ENCODE measurements at places on chromosomes 3 and 15.

- peaks cover 23% of the 10 kb centered on the region for H3K27me3 ChIP-seq
- no peak overlapping the region for H3K27ac ChIP-seq
- no peaks in the 10 kb centered on the region for H3K4me1 ChIP-seq
Observed at GRCh38 chr15:69929905-69930630, 167.6 kb downstream of the TLE3 start.

GRCh38 chr3:36677331-36678007 lies 86.9 kb downstream of the DCLK3 start:
- DNase-seq, result no peak
- H3K4me3 ChIP-seq, result no peak overlapping the region
- no peaks in the 10 kb centered on the region for H3K27me3 ChIP-seq
- no peaks in the 10 kb centered on the region for H3K36me3 ChIP-seq
- H3K4me1 ChIP-seq, result no peaks in the 10 kb centered on the region
- no peak overlapping the region for H3K27ac ChIP-seq

GRCh38 chr3:64379221-64379620 lies 154.0 kb upstream of the PRICKLE2 start:
- no peak for DNase-seq
- no peaks in the 10 kb centered on the region for H3K4me1 ChIP-seq
- no peak overlapping the region for H3K27ac ChIP-seq
- H3K27me3 ChIP-seq, result no peaks in the 10 kb centered on the region

DNA sequence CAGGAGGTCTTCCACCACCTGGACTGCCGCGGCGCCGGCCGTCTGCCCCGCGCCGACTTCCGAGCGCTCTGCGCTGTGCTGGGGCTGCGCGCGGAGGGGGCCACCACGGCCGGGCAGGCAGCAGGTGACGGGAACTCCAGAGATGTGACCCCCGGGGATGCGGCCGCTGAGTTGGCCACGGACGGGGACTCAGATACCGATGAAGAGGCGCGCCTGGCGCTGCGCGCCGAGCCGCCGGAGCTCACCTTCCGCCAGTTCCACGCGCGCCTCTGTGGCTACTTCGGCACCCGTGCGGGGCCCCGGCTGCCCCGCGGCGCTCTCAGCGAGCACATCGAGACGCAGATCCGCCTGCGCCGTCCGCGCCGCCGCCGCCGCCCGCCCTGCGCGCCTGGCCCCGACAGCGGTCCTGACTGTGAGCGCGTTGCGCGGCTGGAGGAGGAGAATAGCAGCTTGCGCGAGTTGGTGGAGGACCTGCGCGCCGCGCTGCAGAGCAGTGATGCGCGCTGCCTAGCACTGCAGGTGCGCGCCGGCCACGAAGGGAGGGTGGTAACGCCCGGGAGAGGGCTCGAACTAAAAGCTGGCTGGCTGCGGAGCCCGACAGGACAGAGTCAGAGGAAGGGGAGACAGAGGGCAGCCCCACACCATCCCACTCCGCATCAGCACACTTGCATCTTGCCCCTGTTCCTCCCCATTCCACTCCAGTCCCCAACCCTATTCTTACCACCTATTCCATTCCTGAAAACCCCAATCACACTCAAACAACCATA lies 885 bp downstream of the EFCC1 start:
- peaks cover 25% of the 10 kb centered on the region for H3K4me1 ChIP-seq
- peaks cover 2% of the 10 kb centered on the region for H3K36me3 ChIP-seq
- H3K27me3 ChIP-seq, result peaks cover 61% of the 10 kb centered on the region

GRCh38 chr3:196055683-196056270 lies 26.1 kb downstream of the TFRC start:
- H3K36me3 ChIP-seq, result peaks cover 77% of the 10 kb centered on the region
- peaks cover 2% of the 10 kb centered on the region for H3K4me1 ChIP-seq
- H3K27me3 ChIP-seq, result no peaks in the 10 kb centered on the region
- DNase-seq, result no peak
- H3K27ac ChIP-seq, result no peak overlapping the region
- no peak overlapping the region for H3K4me3 ChIP-seq

- H3K4me1 ChIP-seq, result peaks cover 12% of the 10 kb centered on the region
- no peak for DNase-seq
- no peak overlapping the region for H3K4me3 ChIP-seq
- no peak overlapping the region for H3K27ac ChIP-seq
- peaks cover 5% of the 10 kb centered on the region for H3K27me3 ChIP-seq
- H3K36me3 ChIP-seq, result no peaks in the 10 kb centered on the region
Observed at GRCh38 chr3:183159333-183159732, 3.2 kb downstream of the LAMP3 start.

GRCh38 chr3:99579246-99579645 lies 59.1 kb upstream of the COL8A1 start:
- H3K27me3 ChIP-seq, result no peaks in the 10 kb centered on the region
- no peak overlapping the region for H3K4me3 ChIP-seq
- DNase-seq, result no peak
- H3K27ac ChIP-seq, result no peak overlapping the region
- no peaks in the 10 kb centered on the region for H3K36me3 ChIP-seq
- no peaks in the 10 kb centered on the region for H3K4me1 ChIP-seq

DNA sequence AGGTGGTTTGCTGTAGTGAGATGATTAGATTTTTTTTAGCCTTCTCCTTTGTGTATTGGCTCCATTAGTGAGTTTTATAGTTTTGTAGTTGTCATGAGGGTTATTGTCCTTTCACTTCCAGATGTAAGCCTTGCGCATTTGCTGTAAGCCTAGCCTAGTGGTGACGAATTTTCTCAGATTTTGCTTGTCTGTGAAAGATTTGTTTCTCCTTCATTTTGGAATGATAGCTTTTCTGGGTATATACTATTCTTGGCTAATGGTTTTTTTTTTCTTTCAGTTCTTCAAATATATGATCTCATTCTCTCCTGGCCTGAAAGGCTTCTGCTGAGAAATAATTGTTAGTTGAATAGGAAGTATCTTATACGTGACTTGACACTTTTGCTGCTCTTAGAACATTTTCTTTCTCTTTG lies 166.5 kb upstream of the THRB start:
- no peak overlapping the region for H3K4me3 ChIP-seq
- no peaks in the 10 kb centered on the region for H3K36me3 ChIP-seq
- H3K27me3 ChIP-seq, result no peaks in the 10 kb centered on the region
- DNase-seq, result no peak
- H3K4me1 ChIP-seq, result no peaks in the 10 kb centered on the region

DNA sequence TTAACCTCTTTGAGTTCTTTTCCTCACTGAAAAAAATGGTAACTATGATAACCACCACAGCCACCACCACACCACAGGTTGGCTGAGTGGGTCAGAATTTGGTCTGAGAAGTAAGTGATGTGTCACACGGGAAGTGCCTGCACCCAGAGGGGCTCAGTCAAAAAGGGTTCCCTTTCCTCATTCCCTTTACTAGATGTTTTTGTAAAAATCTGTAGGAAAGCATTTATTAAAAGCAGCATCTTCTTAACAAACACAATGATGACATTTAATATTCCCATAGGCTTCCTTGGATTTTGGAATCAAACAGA lies 23.2 kb downstream of the CFAP92 start:
- H3K27me3 ChIP-seq, result peaks cover 7% of the 10 kb centered on the region
- no peak for DNase-seq
- H3K36me3 ChIP-seq, result no peaks in the 10 kb centered on the region
- no peak overlapping the region for H3K4me3 ChIP-seq
- H3K4me1 ChIP-seq, result no peaks in the 10 kb centered on the region

DNA sequence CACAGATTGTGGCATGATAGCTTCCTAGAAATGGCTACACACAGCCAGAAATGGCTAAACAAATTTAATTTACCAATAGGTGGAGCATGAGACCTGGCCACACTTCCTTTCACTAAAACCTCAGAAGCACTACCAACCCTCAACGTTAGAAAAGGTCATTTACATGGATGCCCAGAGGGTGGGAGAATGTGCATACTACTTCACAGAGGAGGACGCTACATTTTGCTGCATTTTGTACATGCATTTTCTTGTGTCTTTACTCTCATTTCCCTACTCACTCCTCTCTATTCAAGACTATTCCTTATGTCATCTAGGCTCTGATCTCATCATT lies 40.1 kb downstream of the C2CD4B start:
- no peak overlapping the region for H3K4me3 ChIP-seq
- peaks cover 34% of the 10 kb centered on the region for H3K4me1 ChIP-seq
- H3K36me3 ChIP-seq, result no peaks in the 10 kb centered on the region
- H3K27ac ChIP-seq, result no peak overlapping the region
- no peak for DNase-seq
- H3K27me3 ChIP-seq, result peaks cover 20% of the 10 kb centered on the region

- no peak overlapping the region for H3K4me3 ChIP-seq
- H3K4me1 ChIP-seq, result peaks cover 6% of the 10 kb centered on the region
- no peak for DNase-seq
- peaks cover 9% of the 10 kb centered on the region for H3K36me3 ChIP-seq
- no peaks in the 10 kb centered on the region for H3K27me3 ChIP-seq
- no peak overlapping the region for H3K27ac ChIP-seq
Observed at GRCh38 chr15:50016951-50017350, 102.1 kb downstream of the ATP8B4 start.

DNA sequence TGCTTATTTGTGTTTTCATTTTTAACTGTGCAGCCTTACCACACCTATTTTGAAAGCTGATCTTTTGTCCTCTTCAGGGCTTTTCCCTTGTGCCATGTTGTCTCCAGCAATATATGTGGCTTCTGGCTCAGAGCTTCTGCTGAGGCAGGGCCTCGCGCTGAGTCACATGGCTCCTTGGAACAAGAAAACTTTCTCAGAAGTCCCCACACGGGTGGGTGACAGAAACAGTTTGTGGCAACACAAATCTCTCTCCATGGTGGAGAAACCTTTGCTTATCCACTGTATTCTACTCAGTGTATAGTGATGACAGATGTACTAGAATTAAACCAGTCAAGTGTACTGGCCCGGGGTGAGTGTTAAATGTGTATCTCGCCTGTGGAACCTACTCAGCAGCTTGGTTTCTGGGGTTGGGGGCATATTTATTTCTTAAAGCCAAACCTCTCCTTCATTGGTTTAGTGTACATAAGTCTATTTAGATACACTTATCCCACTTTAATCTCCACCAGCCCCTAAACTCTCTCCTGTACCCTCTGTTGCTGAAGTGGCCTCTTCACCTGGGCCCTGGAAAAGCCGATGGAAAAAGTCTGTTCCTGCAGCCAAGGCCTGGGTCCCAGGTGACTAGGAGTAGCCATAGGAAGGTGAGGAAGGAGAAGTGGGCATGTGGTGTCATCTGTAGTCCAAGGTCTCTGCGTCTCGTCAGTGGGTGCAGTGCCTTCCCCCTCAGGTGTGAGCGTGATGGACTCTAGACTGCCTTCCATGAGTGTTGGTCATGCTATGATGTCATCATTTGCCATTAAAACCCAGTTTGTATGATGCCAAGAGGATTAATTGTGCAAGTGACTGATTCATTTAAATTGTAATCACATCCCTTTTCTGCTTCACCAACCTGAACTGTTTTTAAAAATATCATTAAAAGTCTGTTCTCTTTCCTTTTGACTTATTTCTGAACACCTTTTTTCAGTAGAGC lies 3.2 kb upstream of the FBXL22 start:
- H3K4me1 ChIP-seq, result peaks cover 41% of the 10 kb centered on the region
- H3K4me3 ChIP-seq, result no peak overlapping the region
- peaks cover 43% of the 10 kb centered on the region for H3K36me3 ChIP-seq
- H3K27ac ChIP-seq, result no peak overlapping the region
- no peaks in the 10 kb centered on the region for H3K27me3 ChIP-seq

DNA sequence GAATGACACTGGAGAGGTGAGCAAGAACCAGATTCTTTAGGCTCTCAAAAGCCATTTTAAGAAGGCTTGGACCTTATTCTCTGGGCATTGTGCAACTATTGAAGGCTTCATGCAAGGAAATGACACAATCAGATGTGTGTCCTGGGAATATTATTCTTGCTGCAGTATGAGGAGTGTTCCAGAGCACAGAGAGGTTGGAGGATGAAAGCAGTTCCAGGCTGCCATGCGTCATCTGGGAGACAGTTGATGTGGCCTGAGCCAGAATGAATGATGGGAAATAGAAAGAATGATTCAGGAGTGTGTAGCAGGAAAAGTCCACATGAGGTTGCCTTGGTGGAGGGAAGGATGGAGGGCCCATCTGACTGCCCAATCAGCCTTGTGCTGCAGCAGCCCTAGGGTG lies 123.1 kb downstream of the CHCHD6 start:
- DNase-seq, result no peak
- no peak overlapping the region for H3K4me3 ChIP-seq
- peaks cover 5% of the 10 kb centered on the region for H3K4me1 ChIP-seq
- no peaks in the 10 kb centered on the region for H3K27me3 ChIP-seq
- no peaks in the 10 kb centered on the region for H3K36me3 ChIP-seq
- no peak overlapping the region for H3K27ac ChIP-seq

DNA sequence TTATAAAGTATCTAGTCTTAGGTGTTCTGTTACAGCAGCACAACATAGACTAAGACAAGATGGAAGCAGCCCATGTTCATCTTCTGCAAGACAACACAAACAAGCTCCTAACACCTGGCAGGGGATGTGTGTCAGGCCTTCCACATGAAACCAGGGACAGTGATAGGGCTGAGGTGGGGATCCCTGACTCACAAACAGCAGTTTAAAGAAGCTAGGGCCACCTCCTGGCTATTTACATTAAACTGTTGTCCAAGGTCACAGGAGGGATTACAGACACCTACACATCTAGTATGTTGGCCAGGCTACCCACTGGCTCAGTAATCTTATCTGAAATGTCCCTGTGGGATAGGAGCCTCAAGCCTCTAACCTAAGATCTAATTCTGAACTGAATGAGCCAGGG lies 211.3 kb downstream of the MINAR1 start:
- DNase-seq, result no peak
- H3K4me1 ChIP-seq, result peaks cover 3% of the 10 kb centered on the region
- peaks cover 2% of the 10 kb centered on the region for H3K36me3 ChIP-seq
- H3K4me3 ChIP-seq, result no peak overlapping the region
- no peak overlapping the region for H3K27ac ChIP-seq

- DNase-seq, result no peak
- H3K27ac ChIP-seq, result no peak overlapping the region
- H3K36me3 ChIP-seq, result no peaks in the 10 kb centered on the region
Observed at GRCh38 chr3:36776436-36776835, 12.1 kb upstream of the DCLK3 start.

- no peak for DNase-seq
- peaks cover 12% of the 10 kb centered on the region for H3K27me3 ChIP-seq
- H3K36me3 ChIP-seq, result no peaks in the 10 kb centered on the region
- H3K4me3 ChIP-seq, result no peak overlapping the region
- no peak overlapping the region for H3K27ac ChIP-seq
Observed at GRCh38 chr3:115710799-115711198, 87.5 kb downstream of the GAP43 start.

- H3K4me1 ChIP-seq, result no peaks in the 10 kb centered on the region
- H3K27ac ChIP-seq, result no peak overlapping the region
- H3K4me3 ChIP-seq, result no peak overlapping the region
- peaks cover 1% of the 10 kb centered on the region for H3K27me3 ChIP-seq
Observed at GRCh38 chr3:120203016-120203415, 82.0 kb downstream of the GPR156 start.

DNA sequence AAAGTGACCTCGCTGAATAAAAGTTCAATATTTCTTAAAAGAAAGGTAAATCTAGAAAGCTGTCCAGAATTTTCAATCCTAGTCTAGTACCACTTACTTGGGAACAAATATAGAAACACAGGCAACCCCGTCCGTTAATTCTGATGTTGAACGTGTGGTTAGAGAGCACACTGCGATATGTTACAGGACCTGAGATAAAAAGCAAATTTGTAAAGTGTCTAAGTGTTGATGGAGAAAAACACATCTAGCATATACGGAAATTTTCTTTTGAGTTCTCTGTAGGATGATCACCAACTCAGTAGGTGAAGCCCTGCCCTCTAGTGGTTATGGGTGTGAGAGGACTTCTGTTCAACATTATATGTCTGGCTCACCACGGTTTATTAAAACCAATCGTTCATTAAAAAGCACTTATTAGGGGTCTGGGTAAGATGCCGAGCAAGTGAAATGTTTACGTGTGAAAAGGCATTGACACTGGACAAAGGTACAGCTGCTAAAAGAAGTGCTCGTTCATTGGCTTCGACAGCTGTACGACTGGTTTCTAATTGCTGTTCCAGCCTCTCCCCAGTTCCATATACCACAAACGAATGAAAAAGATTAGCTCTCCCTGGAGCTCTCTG lies 1.0 kb upstream of the ATP2C1 start:
- H3K4me1 ChIP-seq, result peaks cover 35% of the 10 kb centered on the region
- peak; percentile 58 for DNase-seq
- H3K27me3 ChIP-seq, result no peaks in the 10 kb centered on the region
- H3K4me3 ChIP-seq, result peak overlapping the region; percentile 93
- H3K36me3 ChIP-seq, result peaks cover 7% of the 10 kb centered on the region
- peak overlapping the region; percentile 98 for H3K27ac ChIP-seq
